ENCODE measurements at places on chromosomes 3 and 15. TPM values are rescaled to one million over a fixed set of nuclear protein-coding genes. Genes with fewer than 3 reads are reported as not detected.

The CPA3 gene
- total RNA-seq = not detected

The GHRL gene
- total RNA-seq = not detected

DNA sequence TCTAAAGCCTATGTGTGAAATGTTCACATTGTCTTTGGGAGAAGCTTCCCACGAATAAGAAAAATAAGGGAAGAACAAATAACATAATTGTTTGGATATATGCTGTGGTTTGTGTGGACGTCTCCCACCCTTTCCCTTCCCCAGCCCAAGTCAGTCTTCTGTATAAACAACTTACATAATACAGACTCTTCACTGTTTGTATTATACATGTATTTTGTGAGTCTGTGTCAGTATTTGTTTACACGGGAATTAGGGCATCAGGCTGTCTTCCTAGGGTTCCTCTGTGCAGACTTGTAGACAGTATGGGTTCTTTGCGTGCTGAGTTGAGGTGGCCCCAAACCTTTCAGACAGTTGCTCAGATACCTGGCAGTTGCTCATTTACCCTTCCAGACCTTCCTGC lies 103.4 kb downstream of the IGF1R start:
- no peak for DNase-seq

GRCh38 chr3:33722191-33722590 lies 4.1 kb upstream of the CLASP2 start:
- no peak for DNase-seq

DNA sequence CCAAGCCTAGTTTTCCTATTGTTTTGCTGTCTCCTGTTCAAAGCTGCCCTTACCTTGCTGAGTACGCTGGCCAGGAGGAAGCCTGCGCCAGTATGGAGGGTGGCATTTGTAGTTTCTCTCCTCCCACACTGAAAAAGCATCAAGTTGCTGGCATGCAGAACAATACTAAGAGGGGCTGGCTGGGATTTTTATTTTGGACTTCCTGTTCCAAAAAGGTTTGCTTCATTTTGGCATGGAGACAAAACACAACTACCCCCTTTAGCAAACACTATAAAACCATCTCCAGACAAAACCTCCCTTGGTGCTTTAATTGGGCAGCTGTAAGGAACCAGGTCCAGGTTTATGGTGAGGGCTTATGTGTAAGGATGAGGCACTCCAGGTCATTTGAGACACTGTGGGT lies 457.6 kb downstream of the PDCD6IP start:
- DNase-seq = no peak
